ENCODE measurements at places on chromosomes 13 and 19.

GRCh38 chr13:51974482-51974881, 36.8 kb downstream of the ATP7B start:
- DNase-seq = no peak

GRCh38 chr13:77637588-77637987, 59.9 kb upstream of the SLAIN1 start:
- no peak for DNase-seq

DNA sequence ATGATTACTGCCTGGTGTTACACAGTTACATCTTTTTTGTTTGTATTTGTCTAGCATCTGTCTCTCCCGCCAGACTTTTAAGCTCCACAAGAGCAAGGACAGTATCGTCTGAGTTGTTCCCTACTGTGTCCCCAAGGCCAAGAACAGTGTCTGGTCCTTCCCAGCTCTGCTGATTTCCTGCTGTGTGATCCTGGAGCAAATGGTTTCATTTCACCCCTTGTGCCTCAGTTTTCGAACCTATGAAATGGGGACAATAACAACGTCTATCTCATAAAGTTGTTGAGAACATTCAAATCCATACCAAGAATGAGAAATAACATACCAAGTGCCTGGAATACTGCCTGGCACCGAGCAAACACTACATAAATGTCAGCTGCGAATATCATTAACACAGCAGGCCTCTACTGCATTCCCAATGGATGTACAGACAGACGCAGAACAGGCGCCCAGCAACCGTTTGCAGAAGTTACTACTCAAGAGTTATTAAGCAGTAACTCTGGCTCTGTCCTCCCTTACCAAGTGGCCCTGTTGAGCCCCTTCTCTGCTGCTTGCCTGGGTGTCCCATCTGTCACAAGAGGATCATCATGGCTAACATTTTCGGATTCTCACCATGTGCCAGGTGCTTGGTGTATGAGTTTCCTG, 11.4 kb downstream of the XRCC1 start:
- no peak for DNase-seq

DNA sequence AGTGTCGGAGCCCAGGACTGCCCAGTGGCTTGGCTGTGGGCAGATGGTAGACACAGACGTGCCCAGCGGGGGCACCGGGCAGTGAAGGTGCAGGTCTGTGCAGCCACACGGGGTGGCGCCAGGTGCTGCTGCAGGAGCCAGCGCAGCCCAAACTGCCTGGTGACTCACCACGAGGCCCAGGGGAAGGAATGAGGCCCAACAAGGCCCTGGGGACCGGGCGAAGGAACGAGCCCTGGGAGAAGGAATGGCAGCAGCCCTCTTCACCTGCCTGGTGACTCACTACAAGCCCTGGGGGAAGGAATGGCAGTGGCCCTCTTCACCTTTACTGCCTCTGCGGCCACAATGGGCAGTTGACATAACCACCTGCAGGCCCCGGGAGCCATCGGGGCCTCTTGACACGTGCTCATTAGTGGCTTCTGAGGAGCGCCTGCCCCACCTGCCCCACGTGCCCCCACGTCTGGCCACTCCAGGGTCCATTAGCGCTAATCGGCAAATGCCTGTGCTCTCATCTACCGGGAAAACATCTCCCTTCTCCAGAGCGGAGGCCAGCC, 9.3 kb downstream of the MED16 start:
- DNase-seq = no peak

DNA sequence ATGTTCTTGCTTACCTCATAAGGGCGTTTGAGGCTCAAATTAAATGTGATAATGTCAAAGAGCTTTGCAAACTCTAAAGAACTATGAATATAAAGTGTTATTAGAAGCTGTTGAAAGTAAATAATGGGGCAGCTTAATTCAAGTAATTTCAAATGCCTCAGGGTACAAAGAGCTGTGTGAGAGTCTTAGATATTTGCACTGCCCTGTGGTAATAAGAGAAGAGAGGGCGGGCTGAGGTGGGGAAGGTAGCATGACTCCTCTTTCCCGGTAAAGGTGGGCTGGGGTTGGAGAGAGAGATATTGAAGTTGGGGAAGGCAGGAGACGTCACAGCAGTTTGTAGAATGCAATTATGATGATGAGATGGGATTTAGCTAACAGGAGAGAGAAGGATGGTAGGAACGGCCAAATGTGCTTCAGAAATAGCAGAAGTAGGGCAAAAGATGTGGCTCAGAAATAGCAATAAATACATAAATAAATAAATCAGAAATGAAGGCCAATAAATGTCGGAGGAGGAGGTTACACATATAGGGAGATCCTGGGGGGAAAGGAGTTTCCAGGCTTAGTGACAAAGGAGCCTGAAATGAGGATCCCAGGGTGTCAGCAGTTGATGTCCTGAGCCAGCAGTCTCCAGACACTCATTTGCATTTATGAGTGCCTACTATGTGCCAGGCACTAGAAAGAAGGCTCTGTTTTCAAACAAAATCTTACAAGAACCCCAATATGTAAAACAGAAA, 35.7 kb upstream of the RCBTB2 start:
- no peak for DNase-seq

GRCh38 chr19:19849056-19849455, 16.6 kb upstream of the ZNF253 start:
- DNase-seq = no peak

DNA sequence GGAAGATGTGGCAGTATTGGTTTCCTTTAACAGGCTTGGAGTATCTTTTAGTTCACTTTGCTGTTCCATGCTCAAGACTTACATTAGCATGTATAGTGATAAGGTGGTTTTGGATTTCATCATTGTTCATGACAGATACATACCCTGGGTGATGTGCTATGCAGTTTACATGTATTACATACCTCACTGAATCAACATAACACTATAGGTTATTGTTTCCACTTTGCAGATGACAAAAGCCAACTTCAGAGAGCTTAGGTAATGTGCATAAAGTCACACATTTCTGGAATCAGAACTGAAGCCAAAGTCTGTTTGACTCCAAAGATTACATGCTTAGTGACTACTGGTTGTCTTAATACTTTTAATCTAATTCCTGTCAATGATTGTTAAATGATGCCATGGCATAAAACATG, 7.1 kb downstream of the COMMD6 start:
- DNase-seq = no peak

DNA sequence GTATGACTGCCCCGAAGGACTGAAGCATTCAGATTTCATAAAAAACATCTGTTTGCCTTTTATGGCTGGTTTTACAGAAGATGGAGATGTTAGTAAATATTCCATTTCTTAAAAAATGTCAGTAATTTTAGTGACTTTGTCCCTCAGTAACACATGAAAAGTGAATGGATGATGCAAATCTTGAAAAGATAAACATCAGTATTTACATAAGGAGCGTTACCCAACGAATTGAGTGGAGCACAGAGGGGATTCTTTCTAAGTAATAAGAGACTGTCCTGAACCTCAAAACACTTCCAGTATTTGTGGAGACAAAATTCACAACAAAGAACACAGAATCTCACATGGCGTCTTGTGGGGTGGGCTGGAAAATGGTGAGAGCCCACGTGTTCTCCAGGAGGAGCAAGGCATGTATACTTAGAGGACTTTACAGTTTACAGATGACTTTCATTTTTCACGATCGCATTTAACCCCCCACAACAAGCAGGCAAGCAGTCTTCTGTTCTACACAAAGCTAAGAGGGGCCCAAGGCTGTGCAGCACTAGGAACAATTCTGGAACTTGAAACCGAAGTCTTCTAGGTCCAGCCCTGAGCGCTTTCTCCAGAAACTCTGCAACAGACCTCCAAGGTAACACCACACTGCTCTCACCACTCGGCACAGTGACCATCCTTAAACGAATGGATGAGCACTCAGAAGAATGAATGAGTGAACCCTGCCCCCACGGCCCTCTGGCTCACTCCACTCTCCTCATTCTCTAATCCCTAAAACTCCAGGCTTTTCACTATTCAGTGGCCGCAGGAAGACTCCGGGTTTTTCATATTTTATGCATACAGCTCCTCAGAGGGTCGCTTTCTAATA, 709.8 kb downstream of the UQCRFS1 start:
- DNase-seq = no peak

DNA sequence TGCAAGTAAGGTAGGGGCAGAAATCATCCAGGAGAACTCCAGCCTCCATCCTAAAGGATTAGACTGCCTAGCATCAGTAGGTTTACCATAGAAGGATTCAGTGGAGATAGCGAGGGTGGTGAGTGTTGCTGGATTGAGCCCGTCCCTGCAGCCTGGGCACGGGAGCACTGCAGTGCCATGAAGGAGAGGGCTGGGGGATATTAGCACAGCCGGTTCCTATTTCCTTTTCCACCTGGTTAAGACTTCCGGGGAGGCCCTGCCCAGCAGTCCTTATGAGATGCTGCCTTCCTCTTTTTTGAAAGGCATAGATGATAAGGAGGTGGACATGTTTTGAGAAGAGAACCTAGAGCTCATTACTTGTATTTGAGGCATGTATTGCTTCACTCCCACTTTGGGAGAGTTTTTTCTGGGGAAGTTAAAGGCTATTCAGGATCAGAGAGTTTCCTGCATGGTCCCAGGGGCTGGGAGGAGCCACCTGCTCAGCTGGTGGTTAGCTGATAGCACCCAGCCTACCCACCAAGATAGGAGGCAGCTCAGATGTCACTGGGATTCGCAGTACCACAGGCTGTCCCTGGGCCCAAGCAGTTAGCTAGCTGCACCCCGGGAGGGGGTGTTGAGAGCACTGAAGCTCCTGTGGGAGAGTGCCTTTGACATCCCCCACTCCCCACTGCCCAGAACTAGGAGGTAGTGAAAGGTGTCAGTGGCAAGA, 17.2 kb downstream of the ACTN4 start:
- DNase-seq = no peak

- no peak for DNase-seq
Measured at GRCh38 chr19:8459520-8460270, 14.9 kb downstream of the HNRNPM start.

GRCh38 chr19:31515931-31516330, 166.7 kb upstream of the TSHZ3 start:
- no peak for DNase-seq

- no peak for DNase-seq
Measured at GRCh38 chr13:37342205-37342604, 236.7 kb upstream of the CSNK1A1L start.

- peak; percentile 30 for DNase-seq
Measured at GRCh38 chr13:27826379-27827353, 34.4 kb downstream of the GSX1 start.

- DNase-seq = no peak
Measured at GRCh38 chr19:18657590-18658365, 20.9 kb downstream of the KLHL26 start.

GRCh38 chr13:110138010-110138699, 168.8 kb downstream of the COL4A1 start:
- DNase-seq = peak; percentile 23

GRCh38 chr13:101382086-101382485, 34.2 kb downstream of the NALCN start:
- no peak for DNase-seq

DNA sequence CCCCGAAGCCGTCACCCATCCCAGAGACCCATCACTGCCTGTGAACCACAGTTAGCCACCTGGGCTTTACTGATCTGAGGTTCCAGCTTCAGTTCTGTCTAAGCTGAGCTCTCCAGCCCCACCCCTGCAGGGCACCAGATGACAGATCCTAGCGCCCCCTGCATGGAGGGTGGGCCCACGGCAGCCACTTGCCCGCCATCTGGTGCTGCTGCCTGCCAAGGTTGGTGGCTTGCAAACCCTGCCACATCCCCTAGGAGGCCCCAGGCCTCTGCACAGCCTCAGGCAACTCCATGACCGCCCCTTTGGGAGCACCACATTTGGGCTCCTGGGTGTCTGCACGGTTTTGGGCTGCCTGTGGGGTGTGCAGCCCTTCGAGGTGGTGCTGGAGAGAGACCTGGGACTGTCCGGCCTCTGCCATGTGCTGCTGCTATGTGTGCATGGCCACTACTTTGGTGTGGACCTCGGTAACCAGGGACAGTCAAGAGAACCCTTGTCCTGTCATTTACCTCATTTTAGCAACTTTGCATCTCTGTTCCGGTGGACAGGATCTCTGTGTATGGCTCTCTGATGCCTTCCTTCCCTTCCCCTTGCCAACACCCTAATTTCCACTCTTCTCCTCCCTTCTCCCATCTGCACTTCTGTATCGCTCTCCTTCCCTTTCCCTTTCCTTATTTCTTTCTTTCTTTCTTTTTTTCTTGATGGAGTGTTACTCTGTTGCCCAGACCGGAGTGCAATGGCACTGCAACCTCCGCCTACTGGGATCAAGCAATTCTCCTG, 17.4 kb upstream of the SDHAF1 start:
- DNase-seq = no peak

GRCh38 chr19:29680447-29680846, 15.2 kb downstream of the PLEKHF1 start:
- DNase-seq = peak; percentile 75

DNA sequence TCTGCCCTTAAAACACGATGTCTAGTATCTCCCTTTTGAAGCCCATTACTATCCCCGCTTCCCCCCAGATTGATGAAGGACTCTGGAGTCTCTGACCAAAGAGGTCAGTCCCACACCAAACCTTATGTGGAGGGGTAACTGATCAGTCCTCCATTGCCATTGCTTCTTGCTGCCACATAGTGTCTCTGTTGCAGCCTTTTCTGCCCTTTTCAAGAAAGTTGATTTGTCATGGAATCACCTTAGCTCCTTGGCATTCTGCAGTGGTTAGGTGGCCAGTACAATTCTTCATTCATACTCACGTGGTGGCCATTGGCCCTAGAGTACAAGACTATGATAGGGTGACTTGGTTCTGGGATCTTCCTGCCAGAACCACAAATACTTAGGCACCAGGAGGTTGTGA, 8.4 kb upstream of the HTR2A start:
- DNase-seq = no peak

- DNase-seq = no peak
Measured at GRCh38 chr13:109963960-109964563, 177.7 kb upstream of the IRS2 start.

DNA sequence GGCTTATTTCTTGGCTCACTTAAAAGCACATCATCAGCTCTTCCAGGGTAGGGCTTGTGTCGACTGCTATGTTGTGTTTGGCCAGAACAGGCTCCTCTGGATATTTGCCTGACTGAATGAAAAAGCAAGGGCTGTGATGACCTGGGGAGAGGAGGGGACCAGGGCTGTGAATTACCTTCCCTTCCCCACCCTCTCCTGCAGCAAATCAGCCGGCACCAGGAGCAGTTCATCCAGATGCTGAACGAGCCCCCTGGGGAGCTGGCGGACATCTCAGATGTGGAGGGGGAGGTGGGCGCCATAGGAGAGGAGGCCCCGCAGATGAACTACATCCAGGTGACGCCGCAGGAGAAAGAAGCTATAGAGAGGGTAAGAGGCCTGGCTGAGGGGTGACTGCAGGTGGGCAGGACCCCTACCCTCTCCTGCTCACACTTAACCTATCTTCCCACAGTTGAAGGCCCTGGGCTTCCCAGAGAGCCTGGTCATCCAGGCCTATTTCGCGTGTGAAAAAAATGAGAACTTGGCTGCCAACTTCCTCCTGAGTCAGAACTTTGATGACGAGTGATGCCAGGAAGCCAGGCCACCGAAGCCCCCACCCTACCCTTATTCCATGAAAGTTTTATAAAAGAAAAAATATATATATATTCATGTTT, 4.4 kb downstream of the GADD45GIP1 start:
- DNase-seq = no peak

- no peak for DNase-seq
Measured at GRCh38 chr13:65843314-65843731, 1386.8 kb downstream of the PCDH9 start.

GRCh38 chr19:19067276-19068072, 3.7 kb downstream of the SLC25A42 start:
- DNase-seq = no peak

- no peak for DNase-seq
Measured at GRCh38 chr19:39696387-39696786, 7.9 kb upstream of the LGALS14 start.

- DNase-seq = no peak
Measured at GRCh38 chr13:23777575-23777870, 111.7 kb downstream of the MIPEP start.

GRCh38 chr19:43690890-43691289, 20.9 kb upstream of the PLAUR start:
- no peak for DNase-seq

Data from activated CD8-positive, alpha-beta memory T cell treated with anti-CD3 and anti-CD28 coated beads for 48 hours (primary cell).